ENCODE measurements at places on chromosomes 5 and 9.

GRCh38 chr5:116908537-116908936, 333.9 kb upstream of the SEMA6A start:
- DNase-seq: no peak

DNA sequence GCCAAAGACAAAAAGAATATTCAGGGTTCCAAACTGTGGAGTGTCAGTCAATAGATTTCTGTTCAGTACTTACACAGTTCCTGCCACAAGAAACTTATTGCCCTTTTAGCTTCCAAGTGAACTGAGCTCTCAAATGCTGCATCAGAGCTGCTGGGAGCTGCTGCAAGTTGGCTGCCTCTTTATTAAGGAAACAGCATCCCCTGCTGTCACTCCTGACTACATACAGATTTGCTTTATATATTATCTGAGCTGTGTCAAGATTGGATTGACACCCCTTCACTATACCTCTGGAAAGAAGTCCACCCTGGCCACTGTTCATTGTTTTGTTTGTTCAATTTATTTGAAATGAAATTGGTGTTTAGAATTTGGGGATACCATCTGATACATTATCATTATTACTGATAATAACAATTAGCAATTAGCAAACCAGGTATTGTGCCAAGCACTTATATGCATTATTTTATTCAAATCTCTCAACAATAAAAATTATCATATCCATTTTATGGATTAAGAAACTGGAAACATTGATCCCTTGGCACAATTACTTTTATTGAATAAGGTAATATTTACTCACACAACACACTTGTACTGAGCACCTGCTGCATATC, 16.4 kb upstream of the C5orf58 start:
- DNase-seq: no peak

DNA sequence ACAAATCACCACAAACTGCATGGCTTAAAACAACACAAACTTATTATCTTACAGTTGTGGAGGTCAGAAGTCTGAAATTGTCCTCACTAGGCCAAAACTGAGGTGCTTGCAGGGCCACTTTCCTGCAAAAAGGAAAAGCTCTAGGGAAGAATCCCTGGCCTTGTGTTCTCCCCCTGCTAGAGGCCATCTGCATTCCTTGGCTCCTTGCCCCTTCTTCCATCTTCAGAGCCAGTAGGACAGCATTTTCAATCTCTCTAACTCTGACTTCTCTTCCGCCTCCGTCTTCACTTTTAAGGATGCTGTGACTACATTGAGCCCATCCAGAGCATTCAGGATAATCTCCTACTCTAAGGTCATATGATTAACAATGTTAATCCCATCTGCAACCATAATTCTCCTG, 236.6 kb downstream of the CDK5RAP2 start:
- DNase-seq: no peak

- no peak for DNase-seq
Observed at GRCh38 chr9:125406810-125407087, 145.1 kb downstream of the GAPVD1 start.

DNA sequence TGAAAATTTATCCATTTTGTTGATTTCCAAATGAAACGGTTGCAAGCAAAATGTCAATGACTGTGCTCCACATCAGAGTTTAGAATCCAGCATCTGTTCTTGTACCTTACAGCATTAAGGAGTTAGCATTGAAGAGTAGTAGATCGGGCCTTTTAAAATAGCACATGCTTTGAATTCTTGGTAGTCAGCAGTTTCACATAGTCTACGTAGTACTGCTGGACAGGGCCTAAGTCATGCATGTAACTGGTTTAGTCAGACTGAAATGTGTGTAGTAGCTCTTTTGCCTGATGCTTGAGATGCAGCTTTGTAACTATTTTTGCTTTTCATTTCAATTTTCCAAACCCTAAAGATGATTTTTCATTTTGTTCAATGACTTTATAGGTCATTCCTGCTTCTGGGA, 19.8 kb downstream of the LECT2 start:
- no peak for DNase-seq

DNA sequence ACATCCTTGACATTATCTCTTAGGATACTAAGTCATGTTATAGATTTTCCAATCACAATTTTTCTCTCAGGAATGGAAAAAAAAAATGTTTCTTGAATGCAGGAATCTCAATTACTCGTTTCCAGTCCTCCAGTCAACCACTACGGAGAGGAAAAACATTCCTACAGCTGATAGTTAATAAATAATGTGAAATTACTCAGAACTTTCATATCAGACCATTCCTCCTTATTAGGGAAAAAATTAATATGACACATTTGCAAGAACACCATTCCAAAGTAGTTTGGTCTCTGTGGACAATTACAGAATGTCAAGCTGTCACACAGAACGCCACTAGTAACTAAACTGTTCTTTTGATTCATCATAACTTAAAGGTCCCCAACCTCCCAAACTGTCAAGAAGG, 31.5 kb downstream of the MED27 start:
- DNase-seq: no peak

GRCh38 chr9:132949709-132950108, 5.3 kb upstream of the TSC1 start:
- DNase-seq: no peak

- DNase-seq: no peak
Observed at GRCh38 chr5:175654339-175654738, 3.5 kb upstream of the HRH2 start.

DNA sequence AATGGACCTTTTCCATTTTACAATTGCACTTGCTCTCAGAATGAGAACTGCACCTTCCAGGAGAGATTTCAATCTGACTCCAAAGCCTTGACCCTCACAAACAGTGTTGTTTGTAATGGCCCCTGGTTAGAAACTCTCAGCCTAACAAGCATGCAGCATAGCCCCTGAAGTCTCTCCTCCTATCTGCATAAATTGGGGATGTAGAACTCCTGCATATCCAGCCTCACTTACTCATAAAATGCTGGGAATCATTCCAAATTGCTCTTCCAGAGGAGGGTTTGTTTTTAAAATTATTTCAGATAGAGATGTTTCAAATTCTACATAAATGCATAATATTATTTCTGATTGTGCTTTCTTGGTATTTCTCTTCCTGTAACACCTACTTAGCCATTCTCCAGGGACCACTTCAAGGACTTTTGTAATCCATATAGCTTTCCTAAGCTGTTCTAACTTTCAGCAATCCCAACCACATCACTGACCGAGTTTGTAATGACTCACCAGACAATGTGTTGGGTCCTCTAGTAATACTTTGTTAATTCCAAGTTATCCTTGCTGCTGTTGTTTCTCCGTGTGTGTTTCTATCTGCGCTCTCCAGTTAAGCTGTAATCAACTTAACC, 143.8 kb upstream of the CCDC152 start:
- no peak for DNase-seq

GRCh38 chr5:176536132-176536901, 885 bp downstream of the RNF44 start:
- peak; percentile 88 for DNase-seq

DNA sequence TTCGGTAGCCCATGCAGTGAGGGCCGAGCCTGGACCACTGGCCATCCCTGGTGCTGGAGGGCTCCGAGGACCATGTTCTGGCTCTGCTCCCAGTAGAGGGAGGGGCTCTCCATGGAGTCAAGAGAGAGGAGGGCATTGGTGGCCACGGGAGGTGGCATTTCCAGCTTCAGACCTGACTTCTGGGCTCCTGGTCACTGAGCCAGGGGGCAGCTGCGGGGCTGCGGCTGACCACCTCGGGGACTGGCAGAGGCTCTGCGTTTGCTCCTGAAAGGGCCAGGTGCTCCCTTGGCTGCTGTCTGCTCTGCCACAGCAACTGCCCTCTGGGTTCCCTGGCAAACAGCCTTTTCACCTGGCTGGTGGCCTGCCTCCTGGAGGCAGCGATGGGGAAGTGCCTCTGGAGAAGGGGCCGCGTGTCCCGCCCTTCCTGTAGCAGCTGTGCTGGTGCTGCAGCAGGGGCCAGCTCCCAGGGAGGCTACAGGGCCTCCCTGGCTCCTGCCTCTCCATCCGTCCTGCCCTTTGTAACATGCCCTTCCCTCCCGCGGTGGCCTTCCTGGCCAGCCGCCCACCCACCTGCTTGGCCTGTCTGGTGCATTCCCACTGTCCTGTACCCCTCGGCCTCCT, 144.6 kb downstream of the CACNA1B start:
- DNase-seq: no peak

GRCh38 chr5:88876714-88877113, 6.3 kb downstream of the MEF2C start:
- DNase-seq: no peak

- no peak for DNase-seq
Observed at GRCh38 chr9:130879863-130880411, 16.7 kb downstream of the QRFP start.

DNA sequence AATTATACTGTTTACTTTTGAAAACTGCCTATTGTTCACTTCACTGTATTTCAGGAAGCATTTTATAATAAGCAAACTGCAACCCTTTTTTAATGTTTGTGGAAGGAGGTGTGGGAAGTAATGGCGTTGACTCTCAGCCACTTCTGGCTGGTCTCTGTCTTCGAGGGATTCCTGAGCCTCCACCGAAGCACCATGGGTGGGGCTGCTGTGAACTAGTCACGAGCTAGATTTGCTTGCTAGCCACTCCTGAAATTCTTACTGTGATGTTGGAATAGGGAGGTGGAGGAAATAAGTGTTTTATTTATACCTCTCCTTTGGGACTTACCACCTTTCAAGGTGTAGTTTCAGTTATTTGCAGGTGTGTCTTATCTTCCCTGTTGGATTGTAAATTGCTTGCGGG, 26.8 kb downstream of the PIP5K1B start:
- no peak for DNase-seq

DNA sequence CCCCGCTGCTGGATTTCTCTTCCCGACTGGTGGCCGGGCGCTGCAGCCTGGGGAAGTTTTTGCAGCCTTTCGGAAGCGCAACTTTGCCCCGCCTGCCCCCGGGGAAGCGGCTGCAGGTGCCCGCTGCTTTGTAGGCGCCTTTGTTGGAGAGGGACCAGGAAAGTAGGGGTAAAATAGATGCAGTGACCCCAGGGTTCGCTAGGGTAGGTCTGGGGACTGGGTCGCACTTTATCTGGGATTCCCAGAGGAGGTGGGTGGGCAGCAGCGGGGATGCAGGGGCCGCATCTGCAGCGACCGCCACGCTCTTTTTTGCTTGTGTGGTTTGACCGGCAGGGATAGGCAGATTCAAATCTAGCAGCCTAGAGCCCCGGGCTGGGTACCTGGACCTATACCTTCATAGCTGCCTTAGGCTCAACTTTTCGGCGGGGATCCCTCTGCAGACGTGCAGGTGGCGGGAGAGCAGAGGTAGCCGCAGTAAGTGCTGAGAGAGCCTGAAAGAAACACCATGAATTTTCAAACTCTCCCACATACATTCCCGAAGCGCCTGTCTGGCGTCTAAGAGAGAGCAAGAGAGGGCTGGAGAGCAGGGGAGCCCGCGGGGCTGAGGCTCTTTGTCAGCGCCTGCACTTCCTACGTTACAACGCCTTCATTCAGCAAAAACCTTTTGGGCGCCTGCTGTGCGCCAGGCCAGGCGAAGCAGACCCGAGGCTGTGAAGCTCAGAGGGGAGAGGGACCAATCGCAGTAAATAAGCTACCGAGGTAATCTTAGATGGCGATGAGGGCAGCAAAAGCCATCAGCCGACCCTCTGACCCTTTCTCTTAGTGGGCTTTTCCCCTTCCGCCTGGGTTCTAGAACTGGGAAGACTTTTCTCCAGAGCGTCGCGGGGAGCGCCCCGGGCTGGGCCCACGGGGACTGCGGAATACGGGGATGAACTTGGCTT, 642 bp downstream of the SV2C start:
- no peak for DNase-seq

DNA sequence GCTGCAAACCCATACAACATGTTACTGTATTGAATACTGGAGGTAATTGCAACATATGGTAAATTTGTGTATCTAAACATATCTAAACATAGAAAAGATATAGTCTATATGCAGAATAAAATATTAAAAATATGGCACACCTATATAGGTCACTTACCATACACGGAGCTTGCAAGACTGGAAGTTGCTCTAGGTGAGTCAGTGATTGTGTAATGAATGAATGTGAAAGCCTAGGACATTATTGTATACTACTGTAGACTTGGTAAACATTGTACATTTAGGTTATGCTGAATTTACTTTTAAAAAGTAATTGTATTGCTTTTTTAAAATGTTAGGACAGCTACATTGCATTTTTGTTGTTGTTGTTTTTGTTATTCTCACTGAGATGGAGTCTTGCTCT, 968.8 kb downstream of the TLE1 start:
- no peak for DNase-seq

DNA sequence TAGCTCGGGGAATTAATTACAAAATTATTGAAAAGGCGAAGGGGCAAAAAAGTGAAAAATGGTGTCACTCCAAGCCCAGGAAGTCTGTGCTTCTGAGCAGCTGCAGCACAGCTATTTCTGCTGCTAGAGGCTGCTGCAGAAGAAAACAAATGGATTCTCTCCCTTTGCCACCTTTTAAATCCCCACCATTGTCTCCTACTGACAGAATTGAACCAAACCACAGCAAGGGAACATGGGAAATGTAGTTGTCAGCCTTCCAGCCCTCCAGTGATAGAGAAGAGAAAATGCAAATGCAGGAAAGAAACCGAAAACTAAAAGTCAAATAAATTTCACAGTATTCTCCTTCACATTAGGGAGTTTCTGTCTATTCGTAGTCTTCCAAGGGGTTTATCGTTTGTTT, 33.4 kb upstream of the CDC42SE2 start:
- no peak for DNase-seq

GRCh38 chr5:177964471-177964870, 31.6 kb downstream of the PROP1 start:
- DNase-seq: no peak

DNA sequence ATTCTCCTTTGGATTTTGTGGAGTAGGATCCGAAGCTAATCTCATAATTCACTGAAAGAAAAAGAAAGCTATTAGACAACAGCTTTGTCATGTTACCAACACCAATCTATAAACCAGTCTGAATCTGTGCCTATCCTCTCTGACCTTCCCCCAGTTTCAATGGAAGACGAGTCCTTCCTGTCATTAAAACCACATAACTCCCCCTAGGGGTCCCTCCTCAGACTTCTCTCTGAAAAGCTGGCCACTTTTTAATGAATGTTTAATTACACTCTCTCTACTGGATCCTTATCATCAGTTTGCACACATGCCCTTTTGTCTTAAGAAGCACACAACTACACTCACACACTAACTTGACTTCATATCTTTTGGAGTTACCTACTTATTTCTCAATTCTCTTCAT, 98.0 kb upstream of the TSLP start:
- no peak for DNase-seq

DNA sequence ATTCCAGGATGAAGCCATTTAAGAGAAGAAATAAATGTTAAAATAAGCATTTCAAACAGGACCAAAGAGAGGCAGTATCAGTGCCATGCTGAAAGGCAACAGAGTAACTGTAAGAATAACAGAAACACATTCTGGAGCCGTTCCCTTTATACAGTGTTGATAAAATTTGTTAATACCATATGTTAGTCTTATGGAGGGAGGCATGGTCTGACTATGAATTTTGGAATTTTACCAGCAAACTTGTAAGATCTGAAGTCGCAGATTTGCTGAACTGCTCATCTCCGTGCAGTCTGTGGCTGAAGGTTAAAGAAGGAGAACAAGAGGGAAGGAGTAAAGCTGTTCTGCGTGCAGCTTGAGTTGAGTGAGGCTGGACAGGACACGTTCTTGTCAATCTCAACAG, 508.4 kb downstream of the NFIB start:
- DNase-seq: no peak

GRCh38 chr5:151718153-151718552, 31.4 kb upstream of the SPARC start:
- no peak for DNase-seq

GRCh38 chr5:171428168-171428696, 8.8 kb downstream of the FGF18 start:
- DNase-seq: no peak

Measured in CD8-positive, alpha-beta T cell (primary cell).